ENCODE measurements at places on chromosomes 2 and 18.

DNA sequence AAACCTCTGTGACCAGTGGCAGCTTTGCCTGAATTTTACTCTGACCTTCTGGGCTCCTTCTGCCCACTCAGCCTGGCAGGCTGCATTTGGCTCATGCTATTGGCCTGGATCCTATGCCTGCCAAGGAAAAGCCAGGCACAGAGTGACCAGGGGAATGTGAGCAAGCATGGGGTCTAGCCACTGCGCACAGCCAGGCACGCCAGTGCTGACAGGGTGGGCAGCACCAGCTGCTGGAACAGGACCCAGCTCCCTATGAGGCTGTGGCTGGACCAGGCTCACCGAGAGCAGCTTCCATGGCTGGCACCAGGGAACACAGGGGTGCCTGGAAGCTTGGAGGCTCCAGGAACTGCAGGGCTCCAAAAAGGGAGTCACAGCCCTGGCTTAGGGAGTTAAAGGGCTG is 311.5 kb upstream of the SYT4 start:
- DNase-seq = no peak

- no peak for DNase-seq
These were observed 40.6 kb downstream of the TRABD2A start for GRCh38 chr2:84840306-84840705.

DNA sequence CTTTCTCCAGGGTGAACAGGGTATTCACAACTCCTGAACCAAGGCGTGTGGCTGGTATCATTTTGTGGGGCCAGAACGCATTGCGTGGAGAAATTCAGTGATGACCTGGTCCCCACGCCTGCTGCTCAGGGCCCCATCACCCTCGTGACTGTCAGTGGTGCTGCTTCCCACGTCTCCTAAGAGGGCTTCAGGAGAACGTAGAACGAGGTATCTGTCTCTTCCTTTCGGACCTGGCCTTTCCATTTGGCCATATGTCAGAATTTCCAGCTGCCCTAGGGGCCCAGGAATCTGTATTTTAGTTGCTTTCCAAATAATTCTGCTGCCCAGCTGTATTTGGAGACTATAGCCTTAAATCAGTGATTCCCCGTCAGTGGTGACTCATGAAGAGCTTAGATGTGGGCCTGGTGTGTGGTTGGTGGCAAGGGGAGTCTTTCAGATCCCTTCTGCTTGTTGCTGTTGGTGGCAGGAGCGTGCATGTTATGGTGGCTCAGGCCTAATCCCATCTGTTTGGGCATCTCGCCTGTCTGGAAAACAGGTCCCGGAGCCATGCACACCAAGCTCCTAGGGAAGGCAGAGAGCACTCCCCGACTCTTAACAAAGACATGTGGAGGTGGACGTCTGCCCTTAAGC is 56.4 kb downstream of the NPAS2 start:
- peak; percentile 56 for DNase-seq

DNA sequence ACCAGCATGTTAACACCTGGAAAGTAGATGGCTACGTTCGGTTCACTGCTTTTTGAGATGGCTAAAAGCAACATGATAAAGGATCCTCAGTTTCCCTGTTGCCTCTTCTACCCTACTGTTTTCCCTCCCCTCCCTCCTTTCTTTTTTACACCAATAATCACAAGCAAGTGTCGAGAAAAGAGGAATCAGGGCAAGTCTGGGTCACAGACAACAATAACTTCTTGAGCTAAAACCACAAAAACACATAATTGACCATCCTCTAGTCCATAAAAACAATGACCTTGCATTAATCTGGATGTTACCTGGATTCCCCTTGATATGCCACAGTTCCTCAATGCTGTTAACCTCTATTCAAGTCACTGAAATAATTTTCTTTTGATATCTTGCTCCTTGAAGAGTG is 736.6 kb upstream of the GCFC2 start:
- DNase-seq = no peak

GRCh38 chr2:16925145-16925544 is 259.5 kb upstream of the CYRIA start:
- no peak for DNase-seq

- DNase-seq = no peak
These were observed 47.0 kb upstream of the PPP1CB start for GRCh38 chr2:28704621-28705020.

DNA sequence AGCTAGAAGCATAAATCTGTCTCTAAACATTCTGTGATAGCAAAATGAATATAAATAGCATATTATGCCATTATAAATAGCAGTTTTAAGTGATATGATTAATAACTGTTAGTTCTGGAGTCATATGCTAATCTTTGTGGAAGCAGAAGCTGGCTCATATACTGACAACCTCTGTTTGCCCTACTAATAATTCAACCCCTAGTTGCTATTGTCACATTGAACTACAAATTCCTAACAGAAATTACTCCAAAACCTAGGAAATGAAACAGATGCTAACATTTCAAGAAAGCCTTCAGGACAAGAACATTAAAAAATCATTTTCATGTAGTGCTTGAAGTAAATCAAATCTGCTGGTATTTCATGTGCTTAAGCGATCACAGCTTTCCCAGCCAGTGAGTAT is 28.2 kb downstream of the CALCRL start:
- no peak for DNase-seq

GRCh38 chr2:143480601-143481236 is 351.5 kb downstream of the ARHGAP15 start:
- no peak for DNase-seq

- DNase-seq = no peak
These were observed at the start of gene DAPL1 for GRCh38 chr2:158795195-158795924. DAPL1 (plus strand) TSS chr2:158795317; CDS start chr2:158795373, 56 bp downstream.

DNA sequence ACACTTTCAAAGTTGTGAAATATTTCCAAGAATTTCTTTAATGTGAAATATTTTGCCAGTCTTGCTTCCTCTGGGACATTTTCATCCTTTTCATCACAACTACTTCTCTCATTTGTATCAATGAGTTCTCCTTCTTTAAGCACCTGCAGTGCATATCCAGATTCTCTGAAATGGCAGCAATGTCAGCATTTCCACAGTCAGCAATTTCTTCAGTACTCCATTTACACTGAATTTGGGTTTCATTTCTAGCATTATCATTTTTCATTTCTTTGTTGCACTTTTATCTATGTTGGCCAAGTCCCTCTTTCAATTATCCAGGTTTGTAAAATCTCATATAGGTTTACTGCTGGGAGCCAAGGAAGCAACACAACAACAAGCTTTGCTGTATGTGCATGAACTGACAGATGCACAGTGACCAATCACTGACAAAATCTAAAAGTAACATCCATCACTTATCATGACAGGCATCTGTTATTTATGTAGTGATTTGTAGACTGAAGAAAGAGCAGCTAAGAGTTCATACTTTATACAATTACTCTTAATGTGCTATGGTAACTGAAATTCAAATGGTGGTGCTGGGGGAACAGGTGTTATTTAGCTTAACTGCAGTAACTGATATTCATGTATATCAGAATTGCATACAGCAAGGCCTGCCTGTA is 43.9 kb downstream of the SS18 start:
- no peak for DNase-seq

DNA sequence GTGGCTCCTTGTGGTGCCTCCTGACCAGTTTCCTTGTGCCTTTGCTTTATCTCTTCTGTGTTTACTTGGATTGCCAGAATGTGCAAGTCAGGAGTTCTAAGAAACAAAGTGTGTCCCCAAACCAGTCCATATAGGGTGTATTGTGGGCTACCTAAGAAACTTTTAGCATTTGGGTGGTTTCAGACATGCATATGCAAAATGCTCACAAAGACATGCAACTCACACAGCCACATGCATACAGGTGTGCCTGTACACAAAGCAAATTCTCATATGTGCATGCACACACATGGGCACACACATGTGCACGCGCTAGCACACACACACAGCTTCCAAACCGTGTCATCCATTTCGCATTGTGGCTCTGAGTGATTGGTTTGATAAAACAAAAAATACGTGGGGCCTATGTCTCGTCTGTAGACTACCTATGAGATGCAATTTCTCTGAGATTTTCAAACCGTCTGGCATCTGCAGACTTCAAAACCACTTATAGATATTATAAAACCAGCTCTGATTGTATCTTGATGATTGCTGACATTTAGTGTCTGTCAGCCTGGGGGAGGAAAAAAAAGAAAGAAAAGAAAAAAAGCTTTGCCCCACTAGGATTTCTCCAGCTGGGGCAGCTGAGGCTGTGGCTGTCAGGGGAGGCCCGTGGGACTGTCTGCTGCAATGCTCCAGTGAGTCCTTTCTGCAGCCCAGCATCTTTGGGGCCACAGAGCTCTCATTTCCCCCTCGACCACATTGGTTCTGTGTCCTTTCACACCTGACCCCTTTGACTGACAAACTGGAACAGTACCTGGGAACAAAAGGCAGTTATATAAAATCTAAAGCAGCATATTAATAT is 556.1 kb downstream of the CMPK2 start:
- DNase-seq = no peak
